ELF-1 (cell line): ENCODE measurements at places on chromosomes 4 and X.

DNA sequence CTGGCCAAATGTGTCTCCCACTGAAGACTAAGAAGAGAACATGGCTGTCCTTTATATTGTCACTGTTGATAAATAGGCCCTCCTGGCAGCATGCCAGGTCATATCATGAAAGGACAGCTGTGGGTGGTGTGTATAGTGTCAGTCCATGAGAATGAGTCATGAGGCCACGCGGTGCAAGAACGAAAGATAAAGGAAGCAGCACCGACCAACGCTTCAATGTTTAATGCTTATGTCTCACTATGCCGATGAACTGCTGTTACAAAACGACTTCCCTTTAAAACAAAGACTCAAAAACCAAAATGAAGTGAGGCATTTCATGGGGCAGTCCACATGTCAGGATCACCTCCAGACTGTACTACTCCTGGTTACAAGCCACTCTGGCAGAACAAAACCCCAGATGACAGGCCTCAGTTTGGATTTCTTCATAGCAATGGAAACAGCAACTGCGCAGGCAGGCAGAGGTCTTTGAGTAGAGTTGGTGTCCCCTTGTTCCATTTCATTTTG, 5.2 kb upstream of the TCEANC start:
- DNase-seq = no peak

GRCh38 chr4:11106190-11106589, 322.5 kb downstream of the HS3ST1 start:
- DNase-seq = no peak

DNA sequence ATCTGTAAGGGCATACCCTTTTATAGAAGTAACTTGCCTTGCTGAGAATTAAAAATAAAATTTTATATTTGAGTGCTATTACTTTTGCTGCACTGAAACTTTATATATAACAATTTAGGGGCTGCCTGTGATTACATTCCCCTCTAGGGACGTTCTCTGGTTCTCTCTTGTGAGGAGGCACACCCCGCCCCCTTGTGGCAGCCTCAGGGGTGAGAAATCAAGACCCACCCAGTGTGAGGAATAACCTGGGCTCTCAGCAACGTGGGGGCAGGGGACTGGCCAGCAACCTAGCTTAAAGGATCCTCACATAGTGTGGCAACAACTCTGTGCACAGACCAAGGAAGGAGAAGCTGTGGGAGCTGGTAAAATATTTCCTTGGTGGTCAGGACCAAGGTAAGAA, 43.7 kb downstream of the MAGEA9 start:
- DNase-seq = peak; percentile 54

DNA sequence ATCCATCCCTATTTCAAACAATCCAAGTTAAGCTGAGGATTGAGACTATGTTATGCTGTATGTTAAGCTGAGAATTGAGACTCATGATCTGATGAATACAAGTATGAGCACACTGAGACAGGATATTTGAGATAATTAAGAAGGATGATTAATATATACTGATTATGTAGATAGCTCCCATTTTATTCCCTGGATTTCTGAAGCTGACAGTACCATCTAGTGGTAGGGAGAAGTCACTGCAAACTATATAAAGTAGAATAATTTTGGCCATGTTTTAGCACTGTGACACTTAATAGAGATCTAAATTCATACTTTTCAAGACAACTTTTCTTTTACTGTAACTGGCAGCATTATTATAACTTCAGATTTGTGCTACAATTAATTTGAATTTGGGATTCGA, 63.8 kb upstream of the HPRT1 start:
- no peak for DNase-seq

DNA sequence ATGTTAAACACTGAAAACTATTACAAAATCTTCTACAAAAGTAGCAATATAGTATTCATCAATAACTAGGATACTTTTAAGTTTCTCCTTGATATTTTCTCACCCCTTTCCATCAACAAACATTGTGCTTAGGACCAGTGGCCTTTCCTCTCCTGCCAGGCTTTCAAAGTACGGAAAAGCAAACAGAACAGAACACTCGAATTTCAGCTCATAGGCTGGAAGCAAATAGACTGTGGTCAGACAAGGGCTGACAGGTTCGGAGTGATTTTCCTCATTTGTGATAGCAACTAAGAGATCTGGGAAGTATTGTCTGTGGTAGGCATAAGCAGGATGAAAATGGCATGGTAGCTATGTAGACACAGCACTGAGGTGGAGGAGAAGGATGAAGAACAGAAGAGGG, 68.6 kb upstream of the SORBS2 start:
- no peak for DNase-seq
